ENCODE measurements at places on chromosomes 1 and 21. TPM values are rescaled to one million over a fixed set of nuclear protein-coding genes. Genes with fewer than 3 reads are reported as not detected.

GRCh38 chr1:67629370-67630075 is 55.5 kb upstream of the GADD45A start:
- H3K27me3 ChIP-seq = no peaks in the 10 kb centered on the region
- H3K36me3 ChIP-seq = no peaks in the 10 kb centered on the region
- H3K4me3 ChIP-seq = no peak overlapping the region
- DNase-seq = no peak
- H3K27ac ChIP-seq = no peak overlapping the region

DNA sequence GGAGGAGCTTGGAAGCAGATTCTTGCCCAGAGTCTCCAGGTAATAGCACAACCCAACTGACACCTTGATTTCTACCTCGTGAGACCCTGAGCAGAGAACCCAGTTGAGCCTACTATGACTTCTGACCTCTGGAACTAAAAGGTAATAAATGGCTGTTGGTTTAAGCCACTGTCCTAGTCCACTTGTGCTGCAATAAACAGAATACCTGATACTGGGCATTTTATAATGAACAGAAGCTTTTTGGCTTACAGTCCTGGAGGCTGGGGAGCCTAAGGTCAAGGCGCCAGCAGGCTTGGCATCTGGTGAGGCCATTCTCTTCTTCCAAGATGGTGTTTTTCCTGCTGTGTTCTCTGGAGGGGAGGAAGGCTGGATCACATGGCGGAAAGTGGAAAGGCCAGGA is 39.9 kb upstream of the TP53BP2 start:
- no peak for DNase-seq
- no peak overlapping the region for H3K27ac ChIP-seq
- H3K27me3 ChIP-seq = no peaks in the 10 kb centered on the region
- no peaks in the 10 kb centered on the region for H3K36me3 ChIP-seq

GRCh38 chr1:68528243-68528642 is 31.4 kb upstream of the DEPDC1 start:
- H3K27ac ChIP-seq = no peak overlapping the region
- H3K36me3 ChIP-seq = no peaks in the 10 kb centered on the region
- no peak for DNase-seq
- H3K27me3 ChIP-seq = no peaks in the 10 kb centered on the region
- no peak overlapping the region for H3K4me3 ChIP-seq

- no peaks in the 10 kb centered on the region for H3K4me1 ChIP-seq
- no peaks in the 10 kb centered on the region for H3K36me3 ChIP-seq
- no peak for DNase-seq
- H3K27ac ChIP-seq = no peak overlapping the region
Observed at GRCh38 chr1:83978056-83978455, 20.9 kb downstream of the TTLL7 start.

DNA sequence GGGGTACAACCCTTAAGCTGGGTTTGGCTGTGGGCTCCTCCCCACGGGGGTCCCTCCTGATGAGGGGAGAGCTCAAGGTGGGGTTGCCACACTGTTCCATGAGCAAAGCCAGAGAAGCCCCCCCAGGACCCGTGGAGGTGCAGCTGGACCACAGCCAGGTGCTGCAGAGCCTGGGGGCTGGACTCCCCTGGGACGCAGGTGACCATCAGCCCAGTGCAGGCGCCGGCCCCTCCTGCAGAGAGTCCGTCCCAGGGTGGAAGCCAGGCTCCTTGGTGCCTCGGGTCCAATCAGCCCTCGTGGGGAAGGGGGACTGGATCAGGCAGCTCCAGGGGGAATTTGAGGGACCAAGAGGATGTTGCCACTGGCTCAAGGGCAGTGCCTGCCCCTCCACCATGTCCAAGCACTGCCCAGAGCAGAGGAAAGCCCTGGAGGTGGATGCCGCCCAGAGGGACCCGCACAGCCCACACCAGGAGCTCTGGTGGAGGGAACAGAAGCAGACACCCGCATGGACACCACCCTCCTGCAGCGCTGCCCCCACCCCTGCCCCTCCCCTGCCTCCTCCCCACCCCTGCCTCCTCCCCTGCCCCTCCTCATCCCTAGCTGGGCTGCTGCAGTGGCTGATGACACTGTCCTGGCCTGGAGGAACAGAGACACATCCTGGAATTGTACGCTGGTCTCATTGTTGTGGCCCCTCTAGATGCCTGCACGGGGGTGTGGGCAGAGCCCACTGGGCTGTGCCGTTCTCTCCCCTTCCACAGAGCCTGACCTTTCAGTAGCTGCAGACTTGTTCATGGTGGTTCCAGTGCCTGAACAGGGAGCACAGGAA is 30.8 kb upstream of the COL18A1 start:
- no peak overlapping the region for H3K4me3 ChIP-seq
- H3K27ac ChIP-seq = no peak overlapping the region
- H3K4me1 ChIP-seq = no peaks in the 10 kb centered on the region

- no peaks in the 10 kb centered on the region for H3K4me1 ChIP-seq
- no peak for DNase-seq
- no peak overlapping the region for H3K4me3 ChIP-seq
- H3K27me3 ChIP-seq = peaks cover 6% of the 10 kb centered on the region
- no peak overlapping the region for H3K27ac ChIP-seq
Observed at GRCh38 chr1:214546886-214547641, 4.3 kb downstream of the PTPN14 start.

DNA sequence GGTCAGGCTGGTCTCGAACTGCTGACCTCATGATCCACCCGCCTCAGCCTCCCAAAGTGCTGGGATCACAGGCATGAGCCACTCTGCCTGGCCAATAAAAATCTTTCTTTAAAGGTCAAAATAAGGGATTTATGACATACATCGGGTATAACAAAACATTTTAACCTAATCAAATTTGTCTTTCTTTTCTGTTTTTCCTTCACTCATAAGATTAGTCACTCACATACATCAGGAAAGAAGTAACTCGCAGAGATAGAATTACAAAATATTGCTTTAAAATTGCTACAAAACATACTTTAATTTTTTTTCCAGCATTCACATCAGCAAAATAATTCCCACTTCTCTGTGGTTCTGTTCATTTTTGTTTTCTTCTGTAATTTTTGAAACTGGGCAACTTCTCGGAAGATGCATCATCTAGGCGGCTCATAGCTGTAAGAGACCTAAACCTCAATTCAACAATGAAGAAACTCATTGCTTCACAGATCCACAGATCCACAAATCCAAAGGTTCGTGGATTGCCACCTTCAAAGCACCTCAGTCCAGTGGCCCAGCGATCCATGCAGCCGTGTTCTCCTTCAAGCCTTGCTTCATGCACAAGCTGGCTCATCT is 39.7 kb downstream of the NEK2 start:
- H3K4me3 ChIP-seq = no peak overlapping the region
- DNase-seq = no peak
- no peak overlapping the region for H3K27ac ChIP-seq
- H3K4me1 ChIP-seq = no peaks in the 10 kb centered on the region
- no peaks in the 10 kb centered on the region for H3K36me3 ChIP-seq
- no peaks in the 10 kb centered on the region for H3K27me3 ChIP-seq

GRCh38 chr1:222466150-222466865 is 81.6 kb downstream of the HHIPL2 start:
- DNase-seq = no peak
- H3K36me3 ChIP-seq = no peaks in the 10 kb centered on the region
- peaks cover 6% of the 10 kb centered on the region for H3K4me1 ChIP-seq
- H3K4me3 ChIP-seq = no peak overlapping the region
- no peak overlapping the region for H3K27ac ChIP-seq
- no peaks in the 10 kb centered on the region for H3K27me3 ChIP-seq

- DNase-seq = no peak
- no peak overlapping the region for H3K27ac ChIP-seq
- no peak overlapping the region for H3K4me3 ChIP-seq
- H3K27me3 ChIP-seq = no peaks in the 10 kb centered on the region
- H3K4me1 ChIP-seq = no peaks in the 10 kb centered on the region
Observed at GRCh38 chr21:35363458-35363857, 314.4 kb upstream of the RUNX1 start.

GRCh38 chr1:167697667-167698141 is 24.1 kb upstream of the MPZL1 start:
- no peaks in the 10 kb centered on the region for H3K4me1 ChIP-seq
- no peaks in the 10 kb centered on the region for H3K27me3 ChIP-seq
- H3K36me3 ChIP-seq = peaks cover 53% of the 10 kb centered on the region
- H3K4me3 ChIP-seq = no peak overlapping the region

DNA sequence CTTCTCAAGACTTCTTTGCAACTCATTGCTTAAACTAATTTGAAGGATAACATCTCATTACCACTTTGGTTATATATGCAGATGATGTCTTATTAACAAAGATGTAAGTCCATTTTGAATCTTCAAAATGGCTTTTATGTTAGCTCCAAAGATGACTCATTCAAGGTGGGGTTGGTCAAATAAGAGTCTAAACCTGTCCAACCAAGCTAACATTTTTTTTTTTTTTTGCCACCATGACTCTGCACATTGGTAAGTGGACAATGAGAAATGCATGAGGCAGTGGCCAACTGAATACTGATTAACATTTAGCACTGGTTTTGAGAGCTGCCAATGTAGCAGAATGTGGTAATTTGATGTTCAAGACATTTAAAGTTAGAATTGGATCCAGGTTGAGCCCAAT is 278 bp upstream of the KRTAP27-1 start:
- DNase-seq = no peak
- no peaks in the 10 kb centered on the region for H3K27me3 ChIP-seq

- H3K27ac ChIP-seq = no peak overlapping the region
- no peak for DNase-seq
- peaks cover 5% of the 10 kb centered on the region for H3K4me1 ChIP-seq
- H3K36me3 ChIP-seq = no peaks in the 10 kb centered on the region
Observed at GRCh38 chr1:50611675-50612074, 188.4 kb upstream of the DMRTA2 start.

DNA sequence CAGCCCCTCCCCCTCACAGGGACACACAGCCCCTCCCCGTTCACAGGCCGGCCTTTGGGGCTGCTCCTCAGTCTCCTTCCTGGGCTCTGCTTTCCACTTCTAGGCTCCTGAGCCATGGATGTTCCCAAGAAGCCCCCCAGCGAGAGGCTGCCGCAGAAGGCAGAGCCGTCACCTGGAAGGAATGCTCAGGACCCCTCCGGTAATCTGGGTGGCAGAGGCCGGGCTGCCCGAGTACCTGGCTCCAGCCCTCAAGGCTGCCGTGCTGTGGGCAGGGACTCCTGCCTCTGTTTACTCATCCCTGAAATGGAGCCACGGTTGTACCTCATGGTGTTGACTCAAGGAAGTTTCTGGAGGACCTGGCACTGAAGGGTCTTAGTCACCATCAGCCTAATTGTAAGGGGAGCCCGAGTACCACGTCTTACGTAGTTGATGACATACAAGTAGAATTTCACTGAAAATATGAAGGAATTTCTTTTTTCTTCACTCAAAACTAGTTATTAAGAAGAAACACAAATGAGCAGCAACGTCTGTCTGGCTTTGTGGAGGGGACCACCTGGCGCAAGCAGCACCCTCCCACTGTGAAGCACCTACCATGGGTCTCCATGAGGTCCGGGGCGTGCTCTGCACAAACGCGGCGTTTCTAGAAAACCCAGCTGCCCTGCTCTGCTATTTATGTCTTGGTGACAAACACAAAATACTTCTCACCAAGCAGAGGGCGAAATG is 33.7 kb downstream of the PRDM15 start:
- peaks cover 3% of the 10 kb centered on the region for H3K36me3 ChIP-seq
- H3K27me3 ChIP-seq = no peaks in the 10 kb centered on the region

DNA sequence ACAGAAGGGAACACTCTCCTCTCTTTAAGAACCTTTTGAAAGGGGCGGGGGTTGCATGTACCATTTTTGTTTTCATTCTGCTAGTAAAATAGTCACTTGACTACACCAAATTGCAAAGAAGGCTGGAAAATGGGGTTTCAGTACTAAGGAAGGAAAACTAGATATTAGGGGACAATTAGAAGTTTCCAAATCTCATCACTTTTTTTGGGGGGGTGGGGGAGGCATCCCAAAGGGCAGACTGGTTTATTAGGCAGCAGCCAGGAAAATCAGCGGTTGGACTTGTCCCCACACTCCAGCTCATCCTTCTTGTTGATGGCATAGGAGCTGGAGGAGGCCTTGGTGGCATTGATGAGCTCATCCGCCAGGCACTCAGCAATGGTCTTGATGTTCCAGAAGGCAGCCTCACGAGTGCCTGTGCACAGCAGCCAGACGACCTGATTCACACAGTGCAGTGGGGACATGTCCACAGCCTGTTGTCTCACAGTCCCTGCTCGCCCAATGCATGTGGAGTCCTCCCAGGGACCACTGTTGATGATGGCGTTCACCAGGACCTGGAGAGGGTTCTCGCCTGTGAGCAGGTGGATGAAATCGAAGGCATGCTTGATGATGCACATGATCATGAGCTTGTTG is 1.7 kb upstream of the TMEM50B start:
- no peaks in the 10 kb centered on the region for H3K36me3 ChIP-seq
- H3K27ac ChIP-seq = no peak overlapping the region
- peaks cover 5% of the 10 kb centered on the region for H3K4me1 ChIP-seq
- no peak overlapping the region for H3K4me3 ChIP-seq

- no peaks in the 10 kb centered on the region for H3K4me1 ChIP-seq
- H3K36me3 ChIP-seq = no peaks in the 10 kb centered on the region
- no peak for DNase-seq
- no peak overlapping the region for H3K4me3 ChIP-seq
- no peaks in the 10 kb centered on the region for H3K27me3 ChIP-seq
Observed at GRCh38 chr1:3313576-3313950, 140.9 kb upstream of the ARHGEF16 start.

DNA sequence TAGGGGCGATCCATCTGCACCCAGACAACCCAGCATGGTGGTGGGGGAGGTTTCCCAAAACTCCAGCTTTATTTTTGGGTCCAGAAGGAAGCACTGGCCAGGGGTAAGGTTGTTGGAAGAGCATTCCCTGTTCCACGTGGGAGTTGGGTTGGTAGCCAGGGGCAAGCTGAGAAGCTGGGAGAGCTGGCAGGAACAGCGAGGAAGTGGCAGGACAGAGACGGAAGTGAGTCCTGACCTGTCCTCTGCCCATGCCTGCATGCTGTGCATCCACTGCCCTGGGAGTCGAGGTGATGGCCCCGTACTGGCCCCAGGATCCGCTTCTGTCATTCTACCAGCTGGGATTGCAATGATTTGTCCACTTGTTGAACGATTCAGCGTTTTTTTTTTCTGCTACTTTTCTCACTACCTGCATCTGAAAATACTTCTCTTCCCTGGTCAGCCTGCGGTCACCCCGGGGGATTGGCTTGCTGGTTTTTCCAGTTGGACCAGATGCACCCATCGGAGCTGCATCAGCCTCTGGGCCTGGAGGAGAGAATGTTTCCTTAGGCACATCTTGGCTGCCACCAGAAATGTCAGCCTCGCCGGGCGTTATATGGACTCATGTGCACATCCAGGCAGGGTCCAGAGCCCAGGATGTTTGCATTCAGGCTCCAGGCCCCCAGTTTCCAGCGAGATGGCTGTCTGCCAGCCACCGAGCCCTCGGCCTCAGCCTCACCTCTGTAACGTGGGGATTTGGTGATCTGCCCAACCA is 28.3 kb upstream of the TMPRSS2 start:
- no peak overlapping the region for H3K27ac ChIP-seq
- H3K4me3 ChIP-seq = no peak overlapping the region
- DNase-seq = no peak
- no peaks in the 10 kb centered on the region for H3K4me1 ChIP-seq

LRRC7 gene
- total RNA-seq = 6.4 TPM

VTCN1 gene
- total RNA-seq = not detected

FLG2 gene
- total RNA-seq = not detected

PM20D1 gene
- total RNA-seq = 0.61 TPM

GPR89A gene
- 32.7 TPM for total RNA-seq

ASCL5 gene
- not detected for total RNA-seq

PANK4 gene
- total RNA-seq = 64.4 TPM

TMEM82 gene
- not detected for total RNA-seq

FCMR gene
- total RNA-seq = 903 TPM
